CD14-positive monocyte (primary cell): ENCODE measurements at places on chromosomes 6 and 20. TPM values are rescaled to one million over a fixed set of nuclear protein-coding genes. Genes with fewer than 3 reads are reported as not detected.

KCNQ5 gene
- not detected in 2 replicates for polyA plus RNA-seq

FAM110A gene
- 27.8 TPM for polyA plus RNA-seq

CLVS2 gene
- not detected for polyA plus RNA-seq

TMEM200A gene
- polyA plus RNA-seq = not detected

PPDPF gene
- 39.9 and 72.1 TPM in 2 replicates for polyA plus RNA-seq

RSPH9 gene
- polyA plus RNA-seq = 0.52 TPM

OOEP gene
- not detected for polyA plus RNA-seq
